ENCODE measurements at places on chromosomes 4 and X. TPM values are rescaled to one million over a fixed set of nuclear protein-coding genes. Genes with fewer than 3 reads are reported as not detected.

DNA sequence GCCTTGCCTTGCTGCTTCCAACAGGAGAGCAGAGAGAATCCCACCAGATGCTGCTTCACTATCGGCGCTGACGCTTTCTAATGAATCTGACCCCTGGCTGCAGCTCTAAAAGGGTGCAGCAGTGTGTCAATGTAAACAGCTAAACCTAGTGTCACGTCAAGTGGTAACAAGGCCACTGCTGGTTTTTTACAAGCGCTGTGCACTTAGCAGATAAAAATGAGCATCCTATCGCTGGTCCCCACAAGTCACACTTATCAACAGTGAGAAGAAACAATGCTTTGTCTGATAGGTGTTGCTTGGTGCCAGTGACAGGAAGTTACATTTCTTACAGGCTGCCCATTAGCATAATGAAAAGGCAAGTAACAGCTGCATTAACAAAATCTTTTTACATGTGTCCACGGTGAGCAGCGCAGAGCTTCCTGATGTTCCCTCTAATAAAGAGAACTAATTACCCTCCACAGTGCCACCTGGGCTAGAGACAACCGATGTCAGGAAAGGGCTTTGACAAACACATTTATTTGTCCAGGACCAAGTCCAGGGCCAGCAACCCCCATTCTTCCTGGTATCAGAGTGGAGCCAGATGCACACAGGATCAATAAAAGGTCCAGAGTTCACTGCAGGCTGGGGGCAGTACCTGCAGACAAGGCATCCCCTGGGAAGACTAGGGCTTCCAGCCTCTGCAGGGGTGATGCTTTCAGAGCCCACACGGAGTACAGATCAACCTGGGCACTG is 176.0 kb downstream of the MGST2 start:
- no peak for DNase-seq

GRCh38 chrX:12868747-12869146 is 1.9 kb downstream of the TLR7 start:
- DNase-seq, result no peak

DNA sequence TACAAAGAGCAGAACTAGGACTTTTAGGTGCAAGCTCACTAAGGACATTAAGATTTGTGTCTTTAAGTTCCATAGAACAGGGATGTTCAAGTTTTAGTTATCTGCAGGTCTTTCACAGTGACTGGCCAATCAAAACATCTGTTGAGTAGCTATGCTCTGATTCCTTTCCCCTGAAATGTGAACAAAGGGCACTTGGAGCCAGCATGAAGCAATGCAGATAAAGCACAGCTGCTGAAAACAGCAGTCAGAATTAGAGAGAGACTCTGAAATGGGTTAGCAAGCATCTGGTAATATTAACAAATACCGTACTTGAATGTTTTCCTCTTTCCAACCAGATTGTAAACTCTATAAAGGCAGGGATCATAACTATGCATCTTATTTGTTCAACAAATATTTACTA is 276.9 kb downstream of the RAB28 start:
- no peak for DNase-seq

GRCh38 chr4:612749-613125 is 12.6 kb upstream of the PDE6B start:
- DNase-seq, result no peak

DNA sequence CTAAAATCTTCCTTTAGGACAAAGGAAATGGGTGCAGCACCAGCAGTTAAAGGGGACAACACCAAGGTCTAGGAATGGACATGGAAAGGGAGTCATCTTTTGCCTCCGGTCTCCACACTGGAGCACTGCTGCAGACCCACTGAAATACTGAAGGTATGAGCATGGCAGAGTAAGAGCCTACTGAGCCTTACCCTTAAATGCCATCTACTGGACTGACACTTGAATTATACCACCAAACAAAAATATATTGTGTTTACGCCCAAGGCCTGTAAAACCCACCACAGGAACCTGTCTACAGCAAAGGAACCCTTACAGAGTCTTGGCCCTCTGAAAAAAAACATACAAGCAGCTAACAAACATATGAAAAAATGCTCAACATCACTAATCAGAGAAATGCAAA is 443.4 kb downstream of the CCSER1 start:
- DNase-seq, result no peak

GRCh38 chr4:15655223-15656037 is at the start of gene FBXL5:
FBXL5 (minus strand) TSS chr4:15655357; CDS start chr4:15655287, 70 bp downstream.
- DNase-seq, result peak; percentile 76

DNA sequence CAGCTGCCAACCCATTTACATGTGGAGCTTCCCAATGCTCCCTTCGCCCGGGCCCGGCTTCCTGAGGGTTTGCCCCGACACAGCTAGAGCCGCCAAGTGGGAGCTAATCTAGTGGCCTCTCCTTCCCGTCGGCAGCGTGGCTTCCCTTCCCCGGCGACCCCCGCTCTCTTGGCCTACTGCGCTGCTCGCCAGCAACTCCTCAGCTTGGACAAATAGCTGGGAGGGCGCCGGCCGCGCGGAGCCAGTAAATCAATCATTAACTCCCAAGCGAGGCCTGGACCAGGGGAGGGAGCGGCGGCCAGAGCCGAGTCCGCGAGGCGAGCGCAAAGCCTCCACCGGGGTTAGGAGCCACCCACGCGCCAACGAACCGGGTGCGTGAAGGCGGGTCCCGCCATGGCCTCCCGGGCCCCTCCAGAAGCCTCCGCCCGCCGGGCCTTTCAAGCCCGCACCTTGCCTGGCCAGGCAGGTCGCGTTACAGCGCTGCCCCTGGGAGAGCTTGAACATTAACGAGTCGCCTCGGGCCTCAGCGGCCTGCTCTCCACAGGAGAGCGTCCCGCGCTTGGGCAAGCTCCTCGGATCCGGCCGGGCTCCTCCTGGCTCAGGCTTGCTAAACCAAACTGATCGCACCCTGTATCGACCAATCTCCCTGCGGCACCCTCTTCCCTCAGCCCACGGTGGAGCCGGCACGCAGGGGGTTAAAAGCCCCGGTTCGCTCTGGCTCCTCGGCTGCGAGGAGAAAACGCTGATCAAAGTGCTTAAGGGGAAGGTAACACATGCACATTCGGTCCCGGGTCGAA is 10.6 kb upstream of the BCOR start:
- DNase-seq, result no peak

DNA sequence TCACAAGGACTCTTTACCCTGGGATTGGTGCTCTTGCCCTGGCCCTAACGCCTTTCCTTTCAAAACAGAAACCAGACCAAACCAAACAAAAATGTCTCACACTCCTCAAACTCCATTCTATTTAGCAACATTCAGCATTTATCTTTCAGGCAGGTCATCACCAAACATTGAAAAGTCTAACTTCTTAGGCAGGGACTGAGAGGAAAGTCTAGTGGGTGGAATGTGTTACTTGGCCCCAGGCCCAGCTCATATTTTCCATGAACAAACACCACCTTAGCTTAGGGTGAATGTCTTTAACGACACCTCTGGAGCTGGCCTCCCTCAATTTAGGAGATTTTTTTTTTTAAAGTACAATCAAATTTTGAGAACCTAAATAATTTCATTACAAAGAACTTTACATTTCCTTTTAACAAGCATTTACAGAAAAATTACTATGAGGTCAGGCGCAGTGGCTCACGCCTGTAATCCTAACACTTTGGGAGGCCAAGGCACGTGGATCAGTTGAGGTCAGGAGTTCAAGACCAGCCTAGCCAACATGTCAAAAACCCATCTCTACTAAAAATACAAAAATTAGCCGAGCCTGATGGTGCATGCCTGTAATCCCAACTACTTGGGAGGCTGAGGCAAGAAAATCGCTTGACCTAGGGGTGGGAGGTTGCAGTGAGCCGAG is 10.2 kb upstream of the N4BP2 start:
- DNase-seq, result no peak

GRCh38 chrX:25356456-25356855 is 340.7 kb upstream of the ARX start:
- no peak for DNase-seq

GRCh38 chr4:41844327-41844726 is 90.9 kb upstream of the TMEM33 start:
- no peak for DNase-seq

DNA sequence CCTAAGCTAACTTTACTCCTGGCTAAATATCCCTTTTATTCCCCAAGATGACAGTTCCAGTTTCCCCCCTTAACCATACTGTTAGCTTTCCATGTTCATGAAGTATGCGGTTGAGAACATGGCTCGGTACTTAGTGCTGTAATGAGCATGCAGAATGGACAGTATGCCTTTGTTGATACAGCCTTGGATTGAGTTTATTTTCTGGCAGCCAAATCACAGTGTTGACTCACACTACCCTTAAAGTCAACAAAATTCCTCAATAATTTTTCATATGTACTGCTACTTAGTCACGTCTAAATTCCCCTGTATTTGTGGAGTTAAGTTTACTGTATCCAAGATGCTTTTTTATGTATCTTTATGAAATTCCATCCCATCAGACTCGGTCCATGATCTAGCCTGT is 1.4 kb upstream of the VEGFC start:
- DNase-seq, result no peak

DNA sequence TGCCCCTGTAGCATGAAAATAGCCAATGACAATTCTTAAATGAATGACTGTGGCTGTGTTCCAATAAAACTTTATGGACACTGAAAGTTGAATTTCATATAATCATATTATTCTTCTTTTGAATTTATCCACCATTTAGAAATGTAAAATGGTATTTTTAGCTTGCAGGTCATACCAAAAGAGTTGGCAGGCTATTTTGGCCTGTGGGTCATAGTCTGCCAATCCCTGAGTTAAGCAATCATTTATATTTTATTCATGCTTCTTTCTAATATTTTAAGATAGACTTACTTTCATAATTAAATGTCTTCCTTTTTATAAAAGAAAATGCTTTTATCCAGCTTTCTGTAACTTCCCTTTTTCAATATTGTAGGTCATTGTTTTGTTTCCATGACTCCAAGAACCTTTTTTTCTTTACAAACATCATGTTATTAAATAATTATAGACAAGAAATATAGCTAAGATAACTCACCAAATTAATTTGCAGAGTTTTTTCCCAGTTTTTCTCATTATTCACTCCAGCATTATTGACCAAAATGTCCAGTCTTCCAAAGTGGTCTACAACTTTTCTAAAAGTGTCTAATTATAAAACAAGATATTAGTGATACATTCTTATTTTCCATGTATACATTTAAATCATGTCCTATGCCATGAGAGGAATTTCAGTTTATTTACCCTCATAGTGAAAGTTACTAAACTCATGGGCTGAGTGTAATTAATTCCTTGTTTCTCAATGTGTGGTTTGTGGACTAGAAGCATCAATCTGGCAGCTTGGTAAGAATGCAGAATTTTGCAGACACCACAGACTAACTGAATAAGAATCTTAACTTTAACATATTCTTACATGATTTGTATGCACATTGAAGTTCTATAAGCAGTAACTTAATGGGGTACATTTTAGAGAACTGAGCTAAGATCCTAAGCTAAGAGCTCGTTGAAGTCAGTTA is 4.5 kb downstream of the HPGD start:
- DNase-seq, result no peak

- no peak for DNase-seq
Observed at GRCh38 chr4:129326571-129327460, 230.9 kb downstream of the C4orf33 start.

- no peak for DNase-seq
Observed at GRCh38 chrX:7158468-7158990, 10.6 kb upstream of the PUDP start.

DNA sequence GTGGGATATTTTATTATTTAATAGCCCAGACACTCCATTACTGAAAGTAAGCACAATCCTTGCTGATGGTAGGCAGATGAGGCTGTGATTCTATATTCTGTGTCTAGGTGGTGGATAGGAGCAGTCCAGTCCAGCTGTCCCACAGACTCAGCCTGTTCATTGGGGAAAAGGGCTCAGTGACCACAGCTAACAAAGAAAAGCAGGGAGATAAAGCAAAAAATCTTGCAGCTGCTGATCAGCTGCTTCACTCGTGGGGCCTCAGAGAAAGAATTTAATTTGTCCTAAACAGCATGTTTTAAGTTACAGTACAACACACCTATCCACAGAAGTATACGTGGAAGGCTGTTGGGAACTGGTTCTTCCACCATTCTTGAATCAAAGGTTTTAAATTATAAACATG is 40.7 kb upstream of the ANK2 start:
- DNase-seq, result no peak

DNA sequence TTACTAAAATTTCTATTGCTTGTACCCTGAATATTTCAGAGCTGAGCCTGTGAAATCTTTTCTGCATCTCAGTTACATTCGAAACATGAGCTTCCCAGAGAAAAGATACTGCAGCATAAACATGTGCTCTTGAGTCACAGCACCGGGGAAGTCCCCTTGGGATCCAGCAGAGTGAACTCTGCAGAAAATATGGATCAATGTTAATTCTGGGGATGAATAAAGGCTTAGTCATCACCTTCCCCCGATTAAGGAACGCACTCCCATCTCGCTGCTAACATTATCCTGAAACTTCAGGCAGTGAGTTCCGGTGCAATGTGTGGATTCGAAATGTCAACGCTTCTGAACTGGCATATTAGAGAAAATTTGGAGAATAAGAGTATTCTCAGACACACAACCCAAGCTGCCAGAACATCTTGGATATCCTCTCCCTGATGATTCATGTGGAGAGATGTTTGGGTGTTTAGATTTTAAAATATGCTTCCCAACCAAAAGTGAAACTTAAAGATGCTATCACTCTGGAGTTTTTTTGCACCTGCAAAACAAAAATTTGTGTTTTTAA is 90.8 kb downstream of the IRF2 start:
- no peak for DNase-seq

GRCh38 chr4:108240366-108240765 is 71.6 kb upstream of the LEF1 start:
- DNase-seq, result no peak

DNA sequence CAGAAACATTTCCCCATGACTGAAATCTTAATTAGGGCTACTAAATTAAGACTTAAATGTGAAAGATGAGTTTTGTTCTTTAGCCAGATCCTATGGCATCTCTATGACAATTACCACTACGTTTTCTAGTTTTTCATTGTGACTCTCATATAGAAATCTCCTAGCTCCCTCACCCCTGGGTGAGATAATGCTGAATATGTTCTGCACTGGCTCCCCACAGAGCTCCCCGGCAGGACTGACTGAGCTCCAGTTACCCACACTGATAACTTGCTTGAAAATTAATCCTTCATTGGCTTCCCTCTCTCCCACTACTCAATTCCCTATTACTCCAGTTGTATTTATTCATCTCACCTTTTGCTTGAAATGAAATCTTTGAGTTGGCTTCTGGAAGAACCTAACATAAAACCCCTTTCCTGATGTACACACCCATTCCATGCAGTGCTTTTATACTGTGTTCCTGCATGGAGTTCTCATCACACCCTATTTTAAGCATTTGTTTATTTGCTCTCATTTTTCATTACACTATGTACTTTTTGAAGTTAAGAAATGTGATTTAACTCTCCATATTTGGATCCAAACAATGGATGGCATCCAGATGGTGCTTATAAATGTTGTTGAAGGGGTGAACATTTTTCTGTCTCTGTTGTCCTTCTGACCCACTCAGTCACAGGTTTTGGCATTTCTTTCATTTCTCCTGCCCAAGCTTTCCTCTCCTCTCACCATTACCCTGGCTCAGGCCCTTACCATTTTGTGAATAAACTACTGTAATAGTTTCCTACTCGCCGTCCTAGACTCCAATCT is 623.4 kb downstream of the SPRY1 start:
- DNase-seq, result no peak

- no peak for DNase-seq
Observed at GRCh38 chrX:119503484-119503861, 35.2 kb downstream of the SLC25A5 start.

The MAGEE1 gene
- total RNA-seq, result 5.9 TPM

The VCX2 gene
- not detected for total RNA-seq

The DCAF8L2 gene
- not detected for total RNA-seq

The ARHGEF9 gene
- 19.0 TPM for total RNA-seq

The CT45A9 gene
- total RNA-seq, result not detected

The CA5B gene
- 74.3 TPM for total RNA-seq

The GAGE2A gene
- total RNA-seq, result not detected

The TLR8 gene
- not detected for total RNA-seq

The PRDM5 gene
- total RNA-seq, result 0.67 TPM

Measured in CD4-positive, CD25-positive, alpha-beta regulatory T cell (primary cell).